ENCODE measurements at places on chromosomes 6 and 20. TPM values are rescaled to one million over a fixed set of nuclear protein-coding genes. Genes with fewer than 3 reads are reported as not detected.

The PRDM1 gene
- total RNA-seq, result 39.7 TPM

The OXT gene
- not detected for total RNA-seq

The HLA-DQB1 gene
- not detected for total RNA-seq

The IL17A gene
- total RNA-seq, result not detected

The SEL1L2 gene
- not detected for total RNA-seq

The GRIK2 gene
- 20.6 TPM for total RNA-seq

The ADGB gene
- total RNA-seq, result not detected

The CYP24A1 gene
- not detected for total RNA-seq

The PI16 gene
- under 0.01 TPM for total RNA-seq

The CDSN gene
- total RNA-seq, result not detected

The DUSP15 gene
- not detected for total RNA-seq

The FAM184A gene
- total RNA-seq, result under 0.01 TPM

The TRIM10 gene
- not detected for total RNA-seq

The MYH7B gene
- total RNA-seq, result under 0.01 TPM

The IRF4 gene
- total RNA-seq, result not detected

DNA sequence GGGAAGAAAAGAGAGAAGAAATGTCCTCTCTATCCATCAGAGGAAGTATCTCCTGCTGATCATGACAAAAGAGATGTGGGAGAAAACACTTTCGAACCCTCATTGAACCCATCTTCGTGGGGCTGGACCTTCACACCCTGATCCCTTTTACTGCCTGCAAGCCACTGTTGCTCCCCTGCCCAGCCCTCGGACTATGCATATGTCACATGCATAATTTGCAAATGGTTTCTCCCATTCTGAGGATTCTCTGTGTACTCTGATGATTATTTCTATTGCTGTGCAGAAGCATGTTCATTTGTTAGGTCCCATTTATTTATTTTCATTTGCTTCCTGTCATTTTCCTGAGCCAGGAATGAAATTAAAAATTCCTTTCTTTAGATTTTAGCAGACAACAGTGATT is 64.7 kb downstream of the DNAAF9 start:
- DNase-seq, result no peak

GRCh38 chr6:16092140-16092539 is 36.7 kb upstream of the MYLIP start:
- no peak for DNase-seq

DNA sequence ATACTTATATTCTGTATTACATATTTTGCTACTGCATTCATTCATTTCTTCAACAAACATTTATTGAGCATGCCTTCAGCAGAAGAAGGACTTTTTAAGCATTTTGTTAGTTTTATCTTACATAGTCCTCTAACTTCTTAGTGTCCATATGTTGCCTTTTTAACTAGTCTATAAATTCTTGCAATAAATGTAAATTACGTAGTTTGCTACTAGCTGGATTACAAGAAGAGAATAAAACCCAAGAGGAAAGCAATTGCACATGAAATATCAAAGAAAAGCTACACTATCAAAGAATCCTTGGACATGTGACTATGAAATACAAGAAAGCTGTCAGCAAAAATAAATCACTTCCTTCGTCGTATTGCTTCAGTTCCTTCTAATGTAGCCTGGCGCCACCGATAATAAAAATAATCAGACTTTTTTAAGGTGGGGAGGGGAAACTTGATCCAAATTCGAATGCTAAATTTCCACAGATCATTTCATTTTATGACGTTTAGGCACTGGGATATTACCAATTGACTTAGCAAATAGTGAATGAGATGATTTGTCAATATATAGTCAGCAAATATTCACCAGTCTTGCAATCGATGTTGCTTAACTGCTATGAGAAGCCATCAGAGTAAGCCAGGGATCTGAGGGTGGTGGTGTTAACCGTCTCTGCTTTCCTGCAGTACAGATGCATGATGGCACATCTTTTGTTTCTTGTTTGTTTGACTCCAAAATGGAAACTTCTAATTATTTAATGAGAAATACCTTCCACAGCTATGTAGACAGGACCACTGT is 258.7 kb upstream of the EXOC2 start:
- no peak for DNase-seq

- no peak for DNase-seq
Observed at GRCh38 chr20:10247440-10247839, 28.8 kb downstream of the SNAP25 start.

DNA sequence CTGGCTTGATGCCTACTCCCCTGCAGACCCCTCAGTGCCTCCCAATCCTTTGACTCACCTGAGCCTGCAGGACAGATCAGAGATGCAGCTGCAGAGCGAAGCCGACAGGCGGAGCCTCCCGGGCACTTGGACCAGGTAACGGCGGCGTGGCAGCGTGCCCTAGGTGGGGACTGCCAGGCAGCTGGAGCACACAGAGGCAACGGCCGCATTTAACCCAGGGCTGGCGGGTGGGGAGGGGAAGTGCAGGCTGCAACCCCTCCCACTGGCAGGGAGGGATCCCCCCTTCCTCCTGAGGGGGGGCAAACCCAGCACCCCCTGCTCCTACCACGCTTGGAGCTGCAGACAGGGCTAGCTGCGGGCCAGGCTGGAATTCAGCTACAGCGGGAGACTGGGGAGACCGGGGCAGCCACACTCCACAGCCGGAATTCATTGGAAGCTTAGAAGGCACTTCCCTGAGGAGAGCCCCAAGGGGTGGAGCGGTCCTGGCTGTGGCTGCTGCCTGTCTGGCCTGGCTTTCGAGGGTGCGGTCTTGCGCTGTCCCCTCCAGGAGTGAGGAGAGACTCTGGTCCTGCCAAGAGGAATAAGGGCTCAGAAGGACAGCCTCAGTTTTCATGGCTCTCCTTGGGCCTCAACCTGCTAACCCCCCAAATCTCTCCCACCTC is at the start of gene MATN4:
Gene MATN4 (minus strand): TSS at position 183 of the 662 bp plus-strand sequence. CDS start 2,717 bp downstream, outside the sequence.
- DNase-seq, result no peak

- no peak for DNase-seq
Observed at GRCh38 chr20:32017711-32018251, 7.5 kb downstream of the CCM2L start.

DNA sequence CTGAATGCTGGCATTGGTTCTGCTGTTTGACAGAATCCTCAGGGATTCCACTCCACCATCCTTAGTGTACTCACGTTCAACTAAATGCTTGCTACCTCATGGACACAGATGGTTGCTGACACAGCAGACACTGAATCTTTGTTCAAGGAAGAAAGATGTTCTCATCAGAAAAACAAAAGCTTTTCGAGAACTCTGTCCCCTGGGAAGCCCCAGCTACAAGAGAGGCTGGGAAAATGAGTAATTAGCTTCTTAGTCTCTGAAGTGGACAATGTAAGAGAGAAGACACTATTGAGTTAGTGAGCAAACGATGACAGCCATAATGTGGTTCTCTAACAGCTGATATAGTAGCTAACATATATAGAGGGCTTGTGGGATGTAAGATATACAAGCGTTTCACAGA is 30.9 kb upstream of the ENPP5 start:
- DNase-seq, result no peak

DNA sequence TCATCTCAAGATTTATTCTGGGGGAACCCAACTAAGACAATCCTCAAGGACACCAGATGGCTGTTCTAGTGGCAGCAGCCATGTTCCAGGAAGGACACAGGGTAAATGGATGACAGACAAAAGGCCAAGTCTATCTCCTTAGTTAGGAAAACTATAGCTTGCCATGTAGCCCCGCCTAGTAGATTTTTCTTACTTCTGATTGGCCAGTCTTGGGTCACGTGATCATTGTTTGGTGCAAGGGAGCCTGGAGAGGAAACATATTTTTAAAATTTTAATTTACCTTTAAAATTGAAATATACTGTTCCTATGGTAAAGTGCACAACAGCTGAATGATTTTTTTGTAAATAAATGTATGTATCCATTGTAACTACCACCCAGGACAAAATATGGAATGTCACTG is 4.4 kb upstream of the KCNS1 start:
- no peak for DNase-seq

DNA sequence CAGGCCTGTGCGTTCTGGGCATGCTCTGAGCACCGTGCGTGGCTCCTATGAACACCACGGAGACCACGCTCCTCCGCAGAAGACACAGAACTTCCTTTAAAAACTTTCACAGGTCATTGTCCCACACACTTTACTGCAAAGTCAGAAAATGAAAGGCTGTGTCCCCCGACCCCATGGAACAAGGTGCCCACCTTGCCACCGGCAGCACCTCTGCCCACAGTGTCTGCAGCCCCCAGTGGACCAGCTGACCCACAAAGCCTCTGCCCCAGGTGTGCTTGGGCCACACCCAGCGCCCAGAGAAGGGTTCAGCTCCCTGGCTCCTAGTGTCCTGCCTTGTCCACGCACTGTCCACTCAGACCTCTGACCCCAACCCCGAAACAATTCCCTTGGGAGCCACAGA is 8.7 kb downstream of the TAF4 start:
- no peak for DNase-seq

- no peak for DNase-seq
Observed at GRCh38 chr6:168601546-168601945, 160.6 kb downstream of the SMOC2 start.

- DNase-seq, result no peak
Observed at GRCh38 chr20:51506527-51507215, 35.8 kb downstream of the NFATC2 start.

- DNase-seq, result no peak
Observed at GRCh38 chr6:13308332-13308731, 20.0 kb downstream of the TBC1D7 start.

DNA sequence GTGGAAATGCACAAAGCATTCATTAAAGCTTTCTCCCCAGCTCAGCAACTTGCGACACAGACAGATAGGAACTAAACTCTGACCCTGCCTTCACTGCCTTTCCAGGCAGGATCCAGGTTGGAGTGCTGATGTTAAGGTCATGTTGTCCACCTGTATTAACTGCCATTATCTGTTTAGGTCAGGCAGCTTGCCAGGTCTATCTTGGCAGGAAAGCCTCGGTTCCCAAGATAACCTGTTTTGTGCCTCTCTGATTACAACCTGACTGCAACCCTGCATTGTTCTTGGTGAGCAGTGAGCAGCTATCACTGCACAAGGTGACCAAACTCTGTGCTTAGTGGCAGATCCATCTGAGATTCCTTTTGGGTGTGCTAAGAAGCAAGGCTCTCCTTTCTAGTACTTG is 23.2 kb upstream of the ELOVL2 start:
- no peak for DNase-seq

GRCh38 chr6:106630366-106630765 is 988 bp downstream of the QRSL1 start:
- DNase-seq, result peak; percentile 6

GRCh38 chr6:1146500-1146899 is 165.4 kb upstream of the FOXQ1 start:
- DNase-seq, result no peak

DNA sequence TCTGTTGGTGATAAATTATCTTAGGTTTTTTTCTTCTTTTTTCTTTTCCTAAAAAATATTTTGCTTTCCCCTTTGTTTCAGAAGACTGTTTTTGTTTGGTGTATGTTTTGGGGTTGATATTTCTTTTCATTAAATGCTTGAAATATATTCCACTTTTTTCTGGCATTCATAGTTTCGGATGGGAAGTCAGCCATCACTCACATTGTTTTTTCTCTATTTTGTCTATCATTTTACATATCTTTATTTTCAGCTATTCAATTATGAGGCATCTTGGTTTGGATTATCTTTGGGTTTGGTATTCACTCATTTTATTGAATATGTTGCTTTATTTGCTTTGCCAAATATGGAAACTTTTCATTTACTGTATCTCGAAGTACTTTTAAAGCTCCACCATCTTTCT is 600.5 kb upstream of the EYS start:
- DNase-seq, result no peak

DNA sequence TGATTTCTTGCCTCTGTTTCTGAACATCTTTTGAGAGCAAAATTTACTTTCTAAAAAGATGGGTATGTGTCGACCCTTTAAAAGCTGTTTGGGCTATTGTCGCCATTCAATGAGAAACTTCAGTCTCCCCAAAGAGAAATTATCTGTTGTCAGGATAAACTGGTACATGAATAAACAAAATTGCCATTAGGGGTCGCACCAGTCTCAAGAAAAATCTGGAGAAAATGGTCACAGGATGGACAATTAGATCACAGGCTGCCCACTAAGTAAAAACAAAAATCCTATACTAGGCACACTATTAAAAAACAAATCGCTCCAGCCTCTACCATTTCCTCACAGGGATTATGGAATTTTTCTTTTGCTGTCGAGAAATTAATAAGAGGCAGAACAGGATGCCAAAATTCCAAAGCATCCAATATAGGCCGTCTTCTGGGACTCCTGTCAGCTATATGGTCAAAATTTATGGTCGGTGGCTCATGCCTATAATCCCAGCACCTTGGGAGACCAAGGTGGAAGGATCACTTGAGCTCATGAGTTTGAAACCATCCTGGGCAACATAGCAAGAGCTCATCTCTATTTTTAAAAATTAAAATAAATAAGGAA is 5.5 kb upstream of the HLA-E start:
- DNase-seq, result peak; percentile 80

GRCh38 chr20:46178891-46179290 is 60.8 kb downstream of the CD40 start:
- DNase-seq, result no peak

DNA sequence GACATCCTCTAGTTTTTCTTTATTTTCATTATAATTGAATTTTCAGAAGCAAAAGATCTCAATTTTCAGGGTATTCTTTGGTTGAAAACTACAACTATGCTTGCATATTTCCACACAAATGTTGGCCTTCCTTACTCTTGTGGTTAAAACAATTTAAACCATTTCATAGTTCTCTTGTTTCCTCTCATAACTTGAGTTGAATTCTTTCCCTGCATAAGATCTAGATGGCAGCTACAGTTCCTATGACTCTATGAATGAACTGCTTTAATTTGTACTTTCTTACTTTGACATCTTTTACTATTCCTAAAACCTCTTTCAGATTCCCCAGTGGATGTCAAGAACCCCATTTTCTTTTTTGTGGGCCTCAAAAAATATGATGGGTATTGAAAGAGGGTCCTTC is 564.5 kb downstream of the NKAIN2 start:
- no peak for DNase-seq

DNA sequence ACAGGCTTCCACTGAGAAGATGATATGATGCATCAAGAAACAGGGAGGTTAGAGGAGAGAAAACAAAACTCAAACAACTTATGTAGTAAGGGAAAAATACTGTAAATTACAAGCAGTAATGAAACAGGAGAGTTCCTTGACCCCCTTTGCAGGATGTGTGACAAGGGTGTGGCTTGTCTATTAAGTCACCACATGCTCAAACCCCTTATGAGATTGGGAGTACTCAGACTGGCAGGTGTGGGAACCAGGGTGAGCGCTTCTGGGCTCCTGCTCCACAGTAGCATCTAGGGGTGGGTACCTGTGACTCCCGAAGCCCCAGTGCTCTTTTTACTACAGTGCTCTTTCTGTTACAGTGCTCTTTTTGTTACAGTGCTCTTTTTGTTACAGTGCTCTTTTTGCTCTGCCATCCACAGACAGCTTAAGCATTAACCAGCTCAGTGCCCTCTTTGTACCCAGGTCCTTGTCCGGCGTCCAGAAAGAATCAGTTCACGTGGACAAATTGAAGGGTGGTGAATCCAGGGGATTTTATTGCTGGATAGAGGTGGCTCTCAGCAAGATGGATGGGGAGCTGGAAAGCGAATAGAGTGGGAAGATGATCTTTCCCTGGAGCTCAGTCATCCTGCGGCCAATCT is 28.7 kb downstream of the OLIG3 start:
- no peak for DNase-seq
